Stimulated activated CD4-positive, alpha-beta T cell treated with anti-CD3 and anti-CD28 coated beads, TNF-alpha, amount 100 ng/mL, for 4 hours (primary cell): ENCODE measurements at places on chromosomes 2 and 18.

DNA sequence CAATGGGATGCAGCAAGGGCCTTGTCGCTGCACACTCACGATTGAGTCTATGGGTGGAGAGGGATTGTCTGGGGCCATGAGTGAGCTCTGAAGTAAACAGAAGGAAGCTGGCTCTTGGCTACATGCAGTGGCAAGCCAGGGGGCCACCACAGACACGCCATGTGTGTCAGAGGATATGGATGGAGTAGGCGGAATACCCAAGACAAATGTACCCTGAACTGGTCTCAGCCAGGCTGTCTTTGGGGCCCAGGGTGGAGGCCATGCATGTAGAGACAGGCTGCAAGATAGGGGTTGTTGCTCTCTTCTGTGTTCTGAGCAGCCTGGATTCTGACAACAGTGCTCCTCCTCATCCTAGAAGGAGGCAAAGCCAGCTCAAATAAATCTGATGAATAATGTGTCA lies 24.0 kb upstream of the ITGA6 start:
- no peak for DNase-seq

DNA sequence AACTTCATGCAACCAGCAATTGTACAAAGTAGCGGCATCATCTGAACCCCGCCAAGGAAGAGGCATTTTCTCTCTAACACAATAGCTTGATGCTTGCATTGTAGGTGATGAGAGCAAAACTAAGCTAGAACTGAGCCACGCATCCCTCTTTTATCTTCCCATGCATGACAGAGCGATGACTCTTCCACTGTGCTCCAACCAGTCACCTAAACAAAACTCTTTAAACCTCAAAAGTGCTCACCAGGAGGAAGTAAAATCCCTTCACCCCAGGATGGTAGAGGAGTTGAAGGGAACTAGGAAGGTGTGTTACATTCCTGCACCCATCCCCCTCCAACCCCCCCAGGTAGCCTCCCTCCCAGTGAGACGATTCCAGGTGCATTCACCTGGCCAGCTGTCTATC lies 59.7 kb upstream of the SALL3 start:
- DNase-seq, result no peak

DNA sequence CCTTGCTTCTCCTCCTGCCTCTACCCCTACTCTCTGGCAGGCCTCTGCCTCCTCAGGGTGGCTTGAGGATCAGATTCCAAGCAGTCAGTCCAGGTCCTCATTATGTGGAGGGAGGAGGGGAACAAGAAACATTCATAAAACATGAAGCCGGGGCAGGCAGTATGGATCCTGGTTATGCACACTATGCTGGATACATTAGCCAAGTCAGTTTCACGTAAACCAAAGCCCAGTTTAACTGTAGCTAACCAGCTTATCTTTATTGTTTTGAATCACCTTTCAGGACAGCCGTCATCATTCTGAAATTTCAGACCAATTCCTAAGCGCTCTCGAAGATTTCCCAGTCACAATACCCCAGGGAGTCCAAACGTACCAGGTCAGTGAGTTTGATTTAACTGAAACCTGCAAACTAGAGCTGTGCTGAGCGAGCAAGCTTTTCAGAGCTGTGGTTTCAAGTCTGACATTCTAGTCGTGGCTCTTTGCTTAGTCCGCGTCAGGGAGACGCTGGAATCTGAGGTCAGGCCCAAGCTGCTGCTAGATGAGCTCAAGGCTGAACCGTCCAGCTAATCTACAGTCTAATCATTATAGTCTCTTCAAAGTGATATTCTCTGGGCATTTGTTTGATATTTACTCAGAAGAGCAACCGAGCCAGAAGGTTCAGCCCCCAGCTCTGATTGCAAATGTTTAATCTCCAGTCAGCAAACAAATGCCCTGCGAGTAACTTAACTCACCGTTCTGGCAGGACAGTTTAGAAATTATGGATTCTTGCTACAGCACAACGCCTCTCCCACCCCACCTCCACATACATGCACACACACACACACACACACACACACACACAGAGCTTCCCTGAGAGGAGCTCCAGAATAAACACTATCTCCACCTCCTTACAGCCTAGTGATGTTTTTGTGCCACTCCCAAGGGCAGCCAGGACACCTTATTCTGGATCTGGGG lies 63.8 kb upstream of the BZW1 start:
- no peak for DNase-seq

- no peak for DNase-seq
These were observed 271.7 kb upstream of the FN1 start for GRCh38 chr2:215707608-215708007.

DNA sequence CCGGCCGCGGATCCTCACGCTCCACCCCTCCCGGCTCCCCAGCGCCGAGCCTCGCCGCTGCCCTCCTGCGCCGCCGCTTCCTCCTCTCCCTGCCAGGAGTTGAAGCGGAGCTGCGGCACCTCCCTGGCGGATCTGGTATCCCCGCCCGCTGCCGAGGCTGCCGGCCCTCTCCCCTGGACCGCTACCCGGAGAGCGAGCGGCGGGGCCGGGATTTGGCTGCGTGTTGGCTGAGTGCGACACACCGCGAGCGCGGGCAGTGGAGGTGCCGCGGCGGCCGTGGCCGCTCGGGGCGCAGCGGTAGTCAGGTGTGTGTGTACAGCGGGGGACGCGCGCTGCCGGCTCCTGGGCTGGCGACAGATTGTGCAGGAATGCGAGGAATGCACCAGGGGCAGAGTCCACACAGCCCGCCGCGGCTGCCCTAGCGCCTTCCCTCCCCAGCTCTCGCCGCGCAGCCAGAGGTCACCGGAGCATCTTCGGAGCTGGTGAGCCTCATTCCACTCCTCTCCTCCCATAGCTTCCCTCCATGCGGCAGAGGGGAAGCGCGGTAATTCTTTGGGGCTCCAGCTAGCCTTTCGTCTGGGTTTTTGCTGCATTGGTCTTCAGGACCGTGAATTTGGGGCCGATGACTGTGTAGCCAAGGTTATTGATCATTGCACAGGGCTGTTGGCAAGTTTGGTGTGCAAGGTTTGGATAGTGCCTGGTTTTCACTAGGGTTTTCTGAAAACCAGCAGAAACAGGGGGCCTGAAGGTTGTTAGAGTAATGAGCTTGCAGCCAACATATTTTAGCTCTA lies 1.3 kb downstream of the PKP4 start:
- peak; percentile 28 for DNase-seq

- no peak for DNase-seq
These were observed 159.6 kb downstream of the LDLRAD4 start for GRCh38 chr18:13378150-13378549.

DNA sequence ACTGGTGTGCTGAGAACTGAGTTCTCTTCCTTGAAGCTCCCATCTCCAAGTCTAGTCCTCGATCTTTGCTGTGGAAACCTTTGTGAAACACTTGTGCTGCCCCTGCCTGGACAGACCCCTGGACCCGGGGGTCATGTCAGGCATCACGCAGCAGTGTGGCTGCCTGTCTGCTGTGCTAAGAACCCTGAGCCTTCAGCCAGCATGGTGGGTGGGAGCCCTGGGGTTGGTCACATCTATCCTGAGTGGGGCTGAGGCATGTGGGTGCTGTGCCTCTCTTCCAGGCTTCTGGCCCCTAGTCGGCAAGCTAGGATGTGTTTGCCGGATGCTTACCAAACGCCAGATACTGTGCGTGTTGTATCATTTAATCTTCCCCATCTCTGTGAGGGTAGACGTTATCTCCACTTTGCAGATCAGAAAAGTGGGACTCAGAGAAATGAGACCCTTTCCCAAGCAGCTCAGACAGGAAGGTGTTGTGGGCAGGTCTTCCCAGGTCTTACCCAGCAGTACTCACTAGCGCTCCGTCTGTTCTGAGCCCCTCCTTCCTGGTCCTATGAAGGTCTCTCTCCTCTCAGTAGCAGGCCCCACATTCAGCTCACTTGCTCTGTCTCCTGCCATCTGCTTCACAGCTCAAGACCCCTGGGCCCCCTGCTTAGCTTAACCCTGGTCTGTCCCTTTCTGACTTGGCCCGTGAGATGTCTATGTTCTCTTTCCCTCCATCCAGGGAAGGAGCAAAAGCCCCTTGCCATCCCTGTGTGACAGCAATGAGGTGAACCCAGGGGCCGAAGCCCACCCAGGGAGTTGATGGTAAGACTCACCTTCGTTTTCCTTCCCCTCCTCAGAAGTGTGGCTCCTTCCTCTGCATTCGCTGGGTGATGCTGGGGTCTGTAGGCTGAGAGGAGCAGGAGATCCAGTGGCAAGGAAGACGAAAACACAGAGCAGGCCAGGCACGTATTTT lies 242.8 kb downstream of the FAM210A start:
- no peak for DNase-seq

- DNase-seq, result no peak
These were observed 9.4 kb upstream of the AGFG1 start for GRCh38 chr2:227462462-227462951.

DNA sequence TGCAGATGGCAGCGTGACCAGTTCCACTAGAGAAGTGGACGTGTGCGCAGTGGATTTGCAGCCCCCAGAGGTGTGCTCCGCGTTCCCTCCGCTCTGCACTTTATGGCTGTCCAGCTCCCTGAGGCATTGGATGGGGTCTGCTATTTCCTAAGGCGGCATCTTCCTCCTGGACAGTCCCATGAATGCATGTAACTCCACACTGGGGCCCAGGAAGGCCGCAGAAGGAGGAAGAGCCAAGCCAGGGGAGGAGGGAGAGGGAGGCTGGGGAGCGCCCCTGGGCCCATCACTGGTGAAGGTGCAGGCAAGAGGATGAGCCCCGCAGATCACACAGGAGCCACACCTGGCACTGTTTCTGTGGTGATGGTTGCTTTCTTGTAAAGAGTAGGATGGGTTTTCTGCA lies 99.1 kb downstream of the PTGR3 start:
- DNase-seq, result no peak

DNA sequence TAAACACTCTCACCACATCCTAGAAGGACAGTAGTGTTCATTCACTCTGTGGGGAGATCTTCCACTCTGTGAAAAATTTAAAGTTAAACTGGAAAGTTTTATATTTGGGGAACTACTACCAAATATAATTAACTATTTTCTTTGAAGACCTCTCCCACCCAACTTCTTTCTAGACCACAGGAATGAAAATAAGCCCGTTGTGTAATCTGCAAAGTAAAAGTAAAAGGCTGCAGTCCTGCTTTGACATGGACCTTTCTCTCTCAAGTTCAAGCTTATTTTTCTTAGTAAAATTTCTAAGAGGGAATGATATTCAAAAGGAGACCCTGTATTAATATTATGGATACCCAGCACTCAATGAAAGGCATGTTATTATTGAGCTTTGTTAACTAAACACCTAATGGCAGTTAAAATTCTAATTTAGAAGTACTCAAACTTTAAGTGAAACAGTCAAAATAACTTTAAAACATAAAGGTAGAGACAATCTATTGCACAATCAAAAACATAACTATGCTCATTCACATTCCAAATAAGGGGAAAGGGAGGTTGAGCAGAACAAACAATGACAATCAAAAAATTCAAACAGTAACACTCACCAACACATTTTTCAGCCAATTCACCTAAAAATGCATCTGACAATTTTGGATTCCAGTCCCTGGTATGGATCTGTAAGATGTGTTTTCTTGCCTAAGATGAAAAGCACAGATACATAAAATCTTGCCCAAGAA lies 98.5 kb downstream of the ATAD2B start:
- no peak for DNase-seq

- no peak for DNase-seq
These were observed 11.8 kb downstream of the NDUFA10 start for GRCh38 chr2:240013343-240013742.

GRCh38 chr2:26212011-26212410 lies 32.4 kb downstream of the HADHA start:
- DNase-seq, result no peak

DNA sequence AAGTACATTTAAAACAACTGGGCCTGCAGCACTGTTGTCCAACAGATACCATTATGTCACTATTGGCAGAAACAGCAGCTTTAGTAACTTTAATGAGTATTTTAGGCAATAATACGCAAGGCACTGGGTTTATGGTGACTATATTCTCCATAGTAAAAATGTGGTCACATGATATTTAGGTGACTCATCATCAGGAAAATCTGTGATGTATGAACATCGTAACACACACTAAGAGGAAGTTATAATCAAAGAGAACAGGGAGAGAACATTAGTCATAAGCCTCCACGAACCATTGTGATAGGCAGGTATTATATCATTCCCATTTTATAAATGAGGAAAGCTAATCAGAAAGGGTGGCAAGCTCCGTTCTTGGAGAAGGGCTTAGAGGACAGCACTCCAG lies 36.9 kb downstream of the RAPH1 start:
- DNase-seq, result no peak

- no peak for DNase-seq
These were observed 77.0 kb upstream of the SERTAD2 start for GRCh38 chr2:64730551-64731262.

DNA sequence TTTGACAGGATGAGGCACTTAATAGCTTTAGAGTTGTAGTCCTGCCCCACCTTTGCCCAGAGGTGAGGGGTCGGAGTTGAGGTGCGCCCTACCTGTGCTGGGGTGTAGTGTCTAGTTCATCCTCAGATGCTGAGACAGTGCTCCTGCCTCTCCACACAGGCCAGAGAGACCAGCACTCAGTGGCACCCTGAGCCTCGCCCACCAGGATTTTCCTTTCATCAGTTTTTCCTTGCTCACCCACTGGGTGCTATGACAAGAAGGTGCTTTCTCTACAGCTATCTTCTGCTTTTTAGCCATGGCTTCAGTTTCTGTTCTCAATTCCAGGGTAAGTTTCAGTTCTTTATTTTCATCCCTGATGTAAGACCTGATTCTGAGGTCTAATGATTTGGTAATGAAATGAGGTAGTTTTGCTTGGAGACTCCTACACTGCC lies 16.8 kb upstream of the TMEM131 start:
- no peak for DNase-seq

DNA sequence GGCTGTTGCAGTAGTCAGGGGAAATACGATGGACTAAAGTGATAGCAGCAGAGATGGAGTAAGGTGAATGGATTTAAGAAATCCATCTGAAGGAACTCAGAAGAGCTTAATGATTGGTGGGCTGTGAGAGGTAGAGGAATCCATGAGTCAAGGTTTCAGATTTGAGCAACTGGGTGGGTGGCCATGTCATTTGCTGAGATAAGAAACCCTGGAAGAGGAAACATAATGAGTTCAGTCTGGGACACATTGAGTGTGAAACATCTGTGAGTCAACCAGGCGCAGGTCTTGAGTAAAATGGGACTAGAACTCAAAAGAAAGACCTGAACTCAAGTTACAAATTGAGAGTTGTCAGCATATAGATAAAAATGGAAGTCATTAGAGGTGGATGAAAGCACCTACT lies 19.7 kb upstream of the ASNSD1 start:
- DNase-seq, result no peak

DNA sequence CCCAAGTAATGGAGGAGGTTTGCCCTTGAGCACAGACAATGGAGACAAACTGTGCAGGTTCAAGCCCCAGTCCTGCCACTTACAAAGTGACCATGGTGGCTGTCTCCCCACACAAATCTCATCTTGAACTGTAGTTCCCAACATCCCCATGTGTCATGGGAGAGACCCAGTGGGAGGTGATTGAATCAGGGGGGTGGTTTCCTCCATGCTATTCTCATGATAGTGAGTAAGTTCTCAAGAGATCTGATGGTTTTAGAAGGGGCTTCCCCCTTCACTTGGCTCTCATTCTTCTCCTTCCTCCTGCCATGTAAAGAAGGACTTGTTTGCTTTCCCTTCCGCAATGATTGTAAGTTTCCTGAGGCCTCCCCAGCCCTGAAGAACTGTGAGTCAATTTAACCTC lies 225.4 kb downstream of the TXNL1 start:
- no peak for DNase-seq
